ENCODE measurements at places on chromosomes 4 and X.
A peak's percentile ranks its signal among the peaks of the same experiment; 100 is the strongest.

GRCh38 chrX:135114392-135114791 is 5.9 kb downstream of the ETDB start:
- DNase-seq = no peak

GRCh38 chr4:163673848-163674697 is 179.6 kb downstream of the TMA16 start:
- no peak for DNase-seq

DNA sequence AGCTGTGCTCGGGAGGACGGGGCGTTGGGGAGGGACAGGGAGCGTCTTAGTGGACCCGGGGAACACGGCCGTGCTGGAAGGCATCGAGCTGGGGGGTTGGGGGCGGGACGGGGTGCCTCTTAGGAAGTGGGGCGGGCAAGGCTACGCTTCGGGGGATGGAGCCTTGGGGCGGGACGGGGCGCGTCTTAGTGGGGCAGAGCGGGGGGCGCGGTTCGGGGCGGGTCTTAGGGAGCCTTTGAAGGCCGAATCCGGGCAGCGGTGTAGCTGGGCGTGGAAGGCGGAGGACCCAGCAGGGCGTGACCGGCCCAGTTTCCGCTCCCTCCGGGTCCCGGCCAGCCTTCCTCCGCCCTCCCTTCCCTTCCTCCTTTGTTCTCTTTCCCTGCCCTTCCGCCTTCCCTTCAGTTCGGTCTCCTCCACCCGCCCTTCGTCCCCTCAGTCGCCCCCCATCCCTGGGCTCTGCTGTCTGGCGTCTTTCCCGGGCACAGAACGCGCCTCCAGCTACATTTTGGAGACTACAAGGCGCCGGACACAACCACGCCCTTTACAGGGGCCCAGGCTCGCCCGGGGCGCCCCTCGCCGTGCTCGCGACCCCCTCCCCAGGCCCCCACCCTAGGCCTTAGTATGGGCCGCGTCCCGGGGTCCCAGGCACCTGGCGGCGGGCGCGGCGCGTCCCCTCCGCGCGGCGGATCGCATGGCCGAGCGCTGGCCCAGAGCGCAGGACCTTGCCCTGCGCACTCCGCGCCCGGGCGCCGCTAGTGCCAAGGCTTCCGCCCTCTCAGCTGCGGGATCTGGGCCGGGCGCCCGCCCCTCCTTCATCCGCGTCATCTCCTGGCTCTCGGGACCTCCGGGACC is at the start of gene ARSD:
ARSD (minus strand) TSS at position 757 of the 852 bp plus-strand sequence; CDS start at position 693, 64 bp downstream.
- no peak for DNase-seq

GRCh38 chr4:76738086-76738931 is 159.6 kb downstream of the SOWAHB start:
- no peak for DNase-seq

DNA sequence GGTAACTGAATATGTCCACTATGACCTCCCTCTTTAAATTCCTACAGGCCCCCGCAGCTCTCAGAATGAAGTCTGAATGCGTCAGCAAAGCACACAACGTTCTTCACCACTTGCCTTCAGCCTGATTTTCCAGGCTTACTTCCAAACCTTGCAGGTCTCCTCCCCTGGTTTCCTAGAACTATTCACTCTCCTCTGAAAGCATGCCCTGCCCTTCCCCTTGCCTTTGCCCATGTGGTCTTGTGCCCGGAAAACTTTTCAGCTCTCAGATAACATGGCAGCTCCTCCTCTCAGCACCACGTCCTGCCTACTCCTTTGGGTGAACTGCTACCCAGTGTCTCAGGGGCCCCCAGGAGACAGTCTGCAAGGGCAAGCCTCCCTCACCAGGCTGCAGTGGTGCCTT is 268.5 kb upstream of the LDB2 start:
- no peak for DNase-seq

DNA sequence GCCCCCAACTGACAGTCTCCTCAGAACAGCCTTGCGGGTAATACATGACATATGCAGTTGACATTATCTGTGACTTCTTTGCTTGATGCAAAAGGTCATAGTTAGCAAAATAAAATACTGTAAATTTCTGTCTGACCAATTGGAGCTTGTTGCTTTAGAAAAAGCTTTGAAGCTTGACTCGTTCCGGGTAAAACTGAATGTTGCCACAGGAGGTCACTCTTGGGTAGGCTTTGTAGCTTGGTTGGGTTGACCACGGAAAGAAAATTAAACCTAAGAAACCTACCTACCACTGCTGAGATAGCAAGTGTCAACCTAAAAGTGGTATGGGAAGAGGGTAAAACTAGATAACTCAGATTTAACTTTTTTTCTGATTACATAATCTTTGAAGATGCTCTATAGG is 23.2 kb downstream of the PRPS2 start:
- DNase-seq = peak; percentile 11

- DNase-seq = no peak
Measured at GRCh38 chrX:99777912-99778311, 632.2 kb downstream of the PCDH19 start.

DNA sequence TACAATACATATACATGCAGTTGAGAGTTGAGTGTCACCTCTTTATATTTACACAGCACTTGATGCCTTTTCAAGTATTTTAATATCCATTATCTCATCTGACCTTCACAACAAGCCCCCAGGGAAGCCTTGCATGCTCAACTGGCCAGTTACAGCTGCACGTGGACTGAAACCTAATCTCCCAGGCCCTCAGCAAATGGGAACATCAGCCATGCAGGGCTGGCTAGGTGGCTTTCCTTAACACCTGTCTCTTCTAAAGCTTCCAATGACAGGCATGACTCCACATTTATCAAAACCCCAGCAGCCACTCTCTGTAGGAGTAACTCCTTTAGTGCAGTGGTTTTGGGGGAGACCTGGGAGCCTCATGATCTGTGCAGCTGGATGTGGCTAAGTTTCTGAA is 56.4 kb downstream of the PHKA2 start:
- no peak for DNase-seq

GRCh38 chr4:145446184-145446583 is 35.5 kb upstream of the SMAD1 start:
- no peak for DNase-seq

- peak; percentile 13 for DNase-seq
Measured at GRCh38 chrX:154991039-154991438, 31.5 kb downstream of the F8 start.

DNA sequence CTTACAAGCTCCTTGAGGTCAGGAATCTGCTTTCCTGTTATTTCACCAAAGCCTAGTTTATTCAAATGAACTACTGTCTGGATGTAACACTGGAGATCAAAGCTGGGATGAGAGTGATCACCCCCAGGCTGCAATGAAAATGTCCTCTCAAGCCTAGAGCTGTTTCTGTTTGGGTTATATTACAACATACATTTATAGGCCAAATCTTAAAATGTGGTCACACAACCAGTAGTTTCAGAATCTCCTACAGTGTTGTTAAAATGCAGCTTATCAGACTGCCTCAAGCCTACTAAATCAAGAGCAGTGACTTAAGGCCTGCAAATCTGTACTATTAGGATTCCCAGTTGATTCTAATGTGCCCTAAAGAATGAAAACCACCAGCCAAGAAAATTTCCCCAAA is 207.5 kb downstream of the PAPSS1 start:
- no peak for DNase-seq

GRCh38 chr4:166174717-166175490 is 301.9 kb downstream of the TLL1 start:
- no peak for DNase-seq

DNA sequence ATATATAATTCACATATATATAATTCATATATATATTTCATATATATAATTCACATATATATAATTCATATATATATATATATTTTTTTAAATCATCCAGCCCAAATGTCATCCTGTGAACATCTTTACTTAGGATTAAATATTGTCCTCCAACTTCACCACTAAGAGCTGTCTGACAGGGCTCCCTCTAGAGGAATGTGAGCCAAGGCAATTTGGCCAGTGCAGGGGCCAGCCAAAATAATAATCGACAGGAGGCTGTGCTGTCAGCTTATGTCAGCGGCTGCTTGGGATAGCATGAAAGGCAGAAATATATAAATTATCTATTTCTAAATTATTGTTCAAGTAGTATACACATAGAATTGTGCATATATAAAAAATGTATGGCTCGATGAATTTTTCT is 29.5 kb downstream of the EGFL6 start:
- DNase-seq = no peak

DNA sequence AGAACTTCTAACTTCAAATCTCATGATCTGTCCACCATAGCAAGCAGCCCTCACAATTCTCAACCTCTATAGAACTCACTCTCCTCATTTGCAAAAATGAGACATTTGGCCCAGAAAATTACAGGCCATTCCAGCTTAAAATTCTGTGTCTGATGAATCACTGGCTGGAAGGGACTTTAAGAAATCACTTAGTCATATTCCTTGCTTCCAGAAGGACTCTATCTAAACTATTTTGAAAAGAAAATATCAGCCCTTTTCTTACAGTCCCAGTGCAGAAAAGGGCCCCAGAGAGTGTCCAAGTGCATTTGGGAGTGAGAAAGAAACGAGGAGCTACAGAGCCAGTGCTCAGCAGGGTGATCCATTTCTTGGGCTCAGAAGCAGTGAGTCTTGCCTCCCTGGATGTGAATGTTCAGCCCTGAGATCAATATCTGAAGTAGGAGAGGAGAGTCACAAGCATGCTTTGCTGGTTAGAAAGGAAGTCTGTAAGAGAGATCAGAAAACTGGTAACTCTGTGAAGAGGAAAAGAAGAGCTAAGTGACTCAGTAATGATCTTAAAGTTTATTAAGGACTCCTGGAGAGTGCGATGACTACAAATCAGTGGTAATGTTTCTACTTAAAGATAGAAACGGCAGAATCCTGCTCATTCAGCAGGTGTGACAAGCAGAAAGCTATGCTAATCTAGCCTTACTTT is 139.8 kb downstream of the PALLD start:
- DNase-seq = no peak

- DNase-seq = no peak
Measured at GRCh38 chr4:48944252-48944651, 37.7 kb upstream of the OCIAD2 start.

DNA sequence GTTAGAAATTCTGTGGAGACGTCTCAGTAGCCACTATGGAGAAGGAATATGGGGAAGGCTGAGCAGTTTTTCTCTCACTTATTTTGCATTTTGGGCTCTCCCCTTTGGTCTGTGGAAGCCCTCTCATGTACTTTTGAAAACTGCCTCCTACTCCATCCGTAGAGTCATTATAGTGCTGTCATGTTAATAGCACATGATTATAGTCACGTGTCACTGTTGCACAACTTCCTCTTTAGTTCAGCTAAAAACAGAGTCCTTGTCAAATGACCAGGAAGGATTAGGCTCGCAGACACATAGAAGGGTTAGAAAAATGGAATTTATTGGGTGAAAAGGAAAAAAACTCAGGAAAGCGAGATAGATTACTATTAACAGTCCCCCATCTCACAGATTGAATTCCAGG is 258.2 kb upstream of the CXorf51A start:
- DNase-seq = no peak

- no peak for DNase-seq
Measured at GRCh38 chr4:110289601-110290100, 91.2 kb upstream of the ELOVL6 start.

DNA sequence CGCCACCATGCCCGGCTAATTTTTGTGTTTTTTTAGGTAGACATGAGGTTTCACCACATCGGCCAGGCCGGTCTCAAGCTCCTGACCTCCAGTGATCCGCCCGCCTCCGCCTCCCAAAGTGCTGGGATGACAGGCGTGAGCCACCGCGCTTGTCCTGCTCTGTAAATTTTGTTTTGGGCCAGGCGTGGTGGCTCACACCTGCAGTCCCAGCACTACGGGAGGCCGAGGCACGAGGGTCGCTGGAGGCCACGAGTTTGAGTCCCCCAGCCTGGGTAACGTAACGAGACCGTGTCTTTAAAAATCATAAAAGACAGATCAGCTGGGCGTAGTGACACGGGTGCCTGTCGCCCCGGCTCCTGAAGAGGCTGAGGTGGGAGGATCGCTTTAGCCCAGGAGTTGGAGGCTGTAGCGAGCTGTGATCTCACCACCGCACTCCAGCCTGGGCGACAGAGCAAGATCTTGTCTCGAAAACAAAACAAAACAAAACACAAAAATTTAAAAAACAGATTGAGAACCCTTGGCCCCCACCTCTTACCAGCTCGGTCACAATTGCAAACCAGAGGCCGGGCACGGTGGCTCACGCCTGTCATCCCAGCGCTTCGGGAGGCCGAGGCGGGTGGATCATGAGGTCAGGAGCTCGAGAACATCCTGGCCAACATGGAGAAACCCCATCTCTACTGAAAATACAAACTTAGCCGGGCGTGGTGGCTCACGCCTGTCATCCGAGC is 34.0 kb upstream of the PPP2R3B start:
- DNase-seq = no peak

- DNase-seq = no peak
Measured at GRCh38 chr4:72899214-72899613, 170.3 kb downstream of the COX18 start.

DNA sequence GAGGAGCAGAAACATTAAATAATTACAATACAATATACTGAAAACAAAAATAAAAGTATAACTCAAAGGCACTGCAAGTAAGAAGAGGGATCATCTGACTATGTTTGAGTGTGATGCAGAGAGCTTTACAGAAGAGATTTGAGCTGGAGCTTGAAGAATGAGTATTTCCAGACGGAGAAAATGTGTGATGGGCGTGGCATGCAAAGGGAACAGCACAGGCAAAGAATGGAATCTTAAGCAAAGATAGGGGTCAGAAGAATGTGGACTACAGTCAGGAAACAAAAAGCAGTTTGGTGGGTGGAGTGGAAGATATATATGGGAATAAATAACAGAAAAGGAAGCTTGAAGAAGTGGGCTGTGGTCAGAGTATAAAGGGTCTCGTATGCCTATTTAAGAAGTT is 45.5 kb downstream of the OPHN1 start:
- DNase-seq = no peak

DNA sequence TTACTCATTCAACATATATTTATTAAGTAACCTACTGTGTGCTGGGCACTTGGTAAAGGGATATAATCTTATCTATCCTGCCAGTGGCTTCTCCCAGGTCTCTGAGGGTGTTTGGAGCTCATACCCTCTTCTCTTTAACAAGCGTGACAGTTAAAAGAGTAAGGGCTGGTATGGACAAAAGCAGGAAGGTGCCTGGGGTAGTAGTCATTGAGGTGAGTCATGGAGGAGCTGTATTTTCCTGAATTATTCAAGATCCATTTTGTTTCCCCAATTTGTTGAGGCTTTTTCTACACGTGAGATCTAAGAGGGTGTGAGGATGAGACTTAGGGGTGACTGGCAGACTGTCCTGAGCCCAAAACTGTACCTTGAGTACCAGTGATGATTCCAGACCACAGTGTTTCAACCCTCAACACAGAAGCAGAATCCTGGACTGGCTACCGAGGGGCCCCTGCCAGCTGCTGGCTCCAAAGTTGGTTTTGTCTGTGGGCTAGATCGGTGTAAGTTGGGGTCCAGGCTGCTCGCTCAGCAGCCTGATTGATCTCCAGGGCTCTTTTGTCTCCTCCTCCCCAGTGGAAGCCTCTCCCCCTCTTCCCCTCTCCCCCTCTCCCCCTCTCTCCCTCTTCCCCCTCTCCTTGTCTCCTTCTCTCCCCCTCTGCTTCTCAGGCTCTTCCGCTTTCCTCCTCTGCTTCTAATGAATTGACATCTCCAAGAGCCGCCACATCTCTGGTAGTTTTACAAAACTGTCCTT is at the start of gene DRP2:
DRP2 (plus strand) TSS at position 671 of the 748 bp plus-strand sequence. CDS start 11,862 bp downstream, outside the sequence.
- no peak for DNase-seq

- no peak for DNase-seq
Measured at GRCh38 chr4:71231129-71232055, 107.4 kb upstream of the SLC4A4 start.
